HCEC 1CT (cell line): ENCODE measurements at places on chromosomes 11 and 22.

GRCh38 chr11:16785520-16786128 is 47.2 kb downstream of the C11orf58 start:
- DNase-seq, result peak; percentile 62

GRCh38 chr11:78688460-78688859 is 113.8 kb upstream of the NARS2 start:
- no peak for DNase-seq

GRCh38 chr11:130023204-130023603 is 20.6 kb upstream of the PRDM10 start:
- peak; percentile 96 for DNase-seq

DNA sequence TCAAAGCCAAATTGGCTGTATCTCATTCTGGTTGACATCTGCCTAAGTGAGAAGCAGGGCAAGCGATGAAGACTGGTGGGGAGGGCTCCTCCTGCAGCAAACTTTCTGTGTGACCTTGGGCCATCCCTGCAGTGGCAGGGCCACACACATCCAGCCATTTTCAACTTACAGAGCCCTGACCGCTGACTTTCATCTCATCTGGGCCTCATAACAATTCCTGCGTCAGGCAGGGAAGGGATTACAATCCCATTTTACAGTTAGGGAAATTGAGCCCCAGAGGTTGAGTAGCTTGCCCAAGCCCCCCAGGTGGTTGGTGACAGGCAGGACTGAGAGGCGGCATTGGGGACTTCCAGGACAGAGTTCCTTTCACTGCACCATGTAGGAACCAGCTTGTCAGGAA is 21.9 kb downstream of the TPBGL start:
- DNase-seq, result no peak

- DNase-seq, result no peak
These were observed 45.3 kb upstream of the POGLUT3 start for GRCh38 chr11:108543316-108543964.

- DNase-seq, result no peak
These were observed 51.8 kb downstream of the TTC28 start for GRCh38 chr22:28627791-28628190.

DNA sequence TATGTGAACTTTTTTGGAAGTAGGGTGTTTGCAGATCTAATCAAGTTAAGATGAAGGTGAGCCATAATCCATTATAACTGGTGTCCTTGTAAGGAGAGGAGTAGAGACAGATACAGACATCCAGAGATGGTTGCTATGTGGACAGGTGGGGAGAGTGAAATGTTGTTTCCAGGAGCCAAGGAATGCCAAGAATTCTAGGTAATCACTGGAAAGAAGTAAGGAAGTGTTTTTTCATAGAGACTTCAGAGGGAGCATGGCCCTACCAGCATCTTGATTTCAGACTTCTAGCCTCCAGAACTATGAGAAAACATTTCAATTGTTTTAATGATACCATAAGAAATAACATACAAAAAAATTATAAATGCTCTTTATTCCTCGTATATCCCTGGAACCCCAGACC is 320.5 kb upstream of the ANO3 start:
- DNase-seq, result no peak

GRCh38 chr11:71500601-71501021 is 26.5 kb upstream of the KRTAP5-7 start:
- DNase-seq, result no peak

- no peak for DNase-seq
These were observed 613.8 kb downstream of the BRD1 start for GRCh38 chr22:49213731-49214352.

DNA sequence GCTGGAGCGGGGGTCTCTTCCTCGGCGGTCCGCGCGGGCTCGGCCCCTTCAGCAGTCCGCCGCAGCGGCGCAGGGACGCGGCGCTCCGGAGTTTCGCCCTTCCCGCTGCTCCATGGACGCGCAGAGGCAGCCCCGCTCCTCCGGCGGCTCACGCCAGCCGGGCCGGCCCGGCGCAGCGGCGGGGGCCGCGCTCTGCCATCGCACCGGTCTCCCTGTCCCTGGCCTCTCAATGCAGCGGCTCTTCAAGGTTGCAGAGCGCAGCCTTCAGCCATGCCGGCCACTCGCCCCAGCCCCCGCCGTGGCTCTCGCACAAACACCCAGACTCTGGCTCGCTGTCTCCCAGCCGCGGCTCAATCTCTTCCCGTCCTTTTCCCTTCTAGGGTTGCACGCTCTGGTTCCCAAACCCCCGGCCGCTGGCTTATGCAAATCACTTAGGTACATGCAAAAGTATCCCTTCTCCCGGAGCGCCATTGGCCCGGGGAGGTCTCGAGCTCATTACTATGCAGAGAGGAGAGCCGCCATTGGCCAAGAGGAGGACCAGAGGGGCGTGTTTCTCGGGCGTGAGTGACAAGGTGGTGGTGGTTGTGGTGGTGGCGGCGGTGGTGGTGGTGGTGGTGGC is at the start of gene LGR4:
Gene LGR4 (minus strand): TSS at position 393 of the 619 bp plus-strand sequence. CDS start 488 bp downstream, outside the sequence.
- peak; percentile 92 for DNase-seq

DNA sequence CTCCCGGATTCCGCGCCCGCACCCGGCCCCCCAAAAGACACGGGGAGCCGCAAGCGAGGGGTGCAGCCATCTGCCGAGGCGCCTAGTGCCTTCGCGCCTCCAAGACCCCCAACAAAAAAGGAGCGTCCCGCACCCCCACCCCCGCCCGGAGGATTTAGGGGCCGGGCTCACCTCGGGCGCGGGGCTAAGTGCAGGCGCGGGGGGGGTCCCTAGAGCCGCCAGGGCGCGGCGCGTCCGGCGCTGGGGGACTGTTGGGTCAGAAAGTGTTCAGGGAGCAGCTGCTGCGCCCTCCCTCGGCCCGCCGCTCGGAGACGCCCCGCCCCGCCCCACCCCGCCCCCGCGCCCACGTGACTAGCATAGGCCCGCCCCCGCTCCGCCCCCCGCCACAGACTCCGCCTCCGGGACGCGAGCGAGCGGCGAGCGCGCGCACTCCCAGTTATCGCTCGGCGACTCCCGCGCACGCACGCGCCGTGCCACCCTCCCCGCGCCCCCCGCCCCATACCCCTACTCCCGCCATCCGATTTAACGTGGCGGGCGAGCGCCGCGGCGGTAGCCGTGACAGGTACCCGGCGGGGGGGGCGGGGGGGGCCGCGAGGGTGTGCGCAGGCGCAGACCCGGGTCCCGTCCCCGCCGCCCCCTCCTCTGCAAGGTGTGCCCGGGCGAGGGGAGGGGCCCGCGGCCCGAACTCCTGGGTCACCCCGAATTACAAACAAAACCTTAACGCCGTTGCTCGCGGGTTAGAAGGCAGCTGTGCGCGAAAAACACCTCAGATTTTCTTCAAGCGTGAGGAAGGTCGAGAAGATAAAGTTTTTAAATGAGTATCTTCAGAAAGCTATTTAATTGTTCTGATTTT is 56.2 kb downstream of the KCNJ4 start:
- peak; percentile 78 for DNase-seq

- DNase-seq, result no peak
These were observed 131.7 kb downstream of the VPREB1 start for GRCh38 chr22:22376352-22376706.

DNA sequence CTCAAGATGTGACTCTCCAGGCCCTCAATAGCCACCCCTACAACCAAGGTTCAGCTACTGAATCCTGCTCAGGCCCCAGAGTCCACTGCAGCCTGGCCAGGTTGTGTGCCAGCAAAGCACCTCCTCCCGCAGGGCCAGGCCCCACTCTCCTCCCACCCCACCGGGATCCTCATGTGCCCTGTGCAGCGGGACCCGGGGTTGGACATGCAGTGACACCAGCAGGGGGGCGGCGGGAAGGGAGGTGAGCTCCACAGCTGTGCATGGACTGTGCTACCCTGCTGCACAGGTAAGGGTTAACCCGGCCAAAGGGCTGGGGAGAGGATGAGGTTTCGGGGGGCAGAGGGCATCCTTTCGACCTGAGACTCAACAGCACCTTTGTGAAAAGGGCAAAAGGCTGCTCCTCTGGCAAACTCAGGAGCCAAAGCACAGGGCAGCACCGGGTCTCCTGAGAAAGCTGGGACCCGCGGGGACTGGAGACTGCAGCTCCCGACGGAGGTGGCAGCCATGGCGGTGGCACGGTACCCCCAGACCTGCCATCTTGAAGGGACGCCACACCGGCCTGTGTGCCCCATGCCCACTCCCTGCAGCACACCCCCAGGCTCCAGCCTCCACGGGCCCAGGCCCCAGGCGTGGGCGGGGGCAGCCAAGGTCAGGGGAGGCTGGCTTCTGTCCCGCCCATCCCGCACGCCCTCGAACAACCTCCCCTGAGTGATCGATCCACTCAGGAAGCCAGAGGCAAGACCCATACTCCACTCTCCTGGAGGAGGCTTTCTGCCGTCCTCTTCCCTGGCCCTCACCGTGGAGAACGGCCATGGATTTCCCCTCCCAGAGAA is 10.6 kb downstream of the PLXNB2 start:
- DNase-seq, result no peak
